Activated CD8-positive, alpha-beta memory T cell treated with anti-CD3 and anti-CD28 coated beads for 1 hour (primary cell): ENCODE measurements at places on chromosomes 6 and 20.

DNA sequence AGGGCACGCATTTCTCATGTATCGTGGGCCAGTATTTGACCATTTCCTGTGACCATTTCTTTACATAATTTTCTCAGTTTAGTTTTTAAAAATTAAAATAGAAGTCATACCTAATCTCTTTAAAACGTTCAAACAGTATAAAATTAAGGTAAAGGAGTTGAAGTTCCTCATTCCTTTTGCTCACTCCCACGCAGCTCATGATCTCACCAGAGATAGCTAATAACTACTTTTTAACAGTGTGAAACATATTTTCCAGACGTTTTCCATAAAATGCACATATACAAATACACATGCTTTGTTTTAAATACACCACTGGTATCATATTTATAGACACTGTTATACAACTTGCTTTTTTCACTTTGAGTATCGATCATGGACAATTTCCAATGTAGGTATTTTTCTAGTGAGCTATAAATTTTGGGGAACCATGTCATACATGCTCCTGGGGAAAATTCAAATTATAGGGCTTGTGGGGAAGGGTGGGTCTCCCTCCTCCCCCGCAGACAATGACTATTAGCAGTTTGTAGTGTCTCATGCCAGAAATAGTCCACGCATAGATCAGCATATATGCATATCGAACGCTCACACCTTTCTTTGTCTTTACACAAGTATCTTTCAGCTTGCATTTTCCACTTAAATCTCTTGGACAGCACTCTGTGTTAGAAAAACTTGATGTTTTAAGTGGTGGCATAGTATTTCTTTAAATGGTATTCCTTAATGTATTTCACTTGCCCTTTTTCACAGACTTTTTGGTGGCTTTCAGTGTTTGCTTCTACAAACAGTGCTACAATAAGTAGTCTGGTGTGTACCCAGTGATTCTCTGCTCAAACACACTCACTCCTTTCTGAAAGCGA, 145.5 kb upstream of the ZNF217 start:
- DNase-seq: no peak

DNA sequence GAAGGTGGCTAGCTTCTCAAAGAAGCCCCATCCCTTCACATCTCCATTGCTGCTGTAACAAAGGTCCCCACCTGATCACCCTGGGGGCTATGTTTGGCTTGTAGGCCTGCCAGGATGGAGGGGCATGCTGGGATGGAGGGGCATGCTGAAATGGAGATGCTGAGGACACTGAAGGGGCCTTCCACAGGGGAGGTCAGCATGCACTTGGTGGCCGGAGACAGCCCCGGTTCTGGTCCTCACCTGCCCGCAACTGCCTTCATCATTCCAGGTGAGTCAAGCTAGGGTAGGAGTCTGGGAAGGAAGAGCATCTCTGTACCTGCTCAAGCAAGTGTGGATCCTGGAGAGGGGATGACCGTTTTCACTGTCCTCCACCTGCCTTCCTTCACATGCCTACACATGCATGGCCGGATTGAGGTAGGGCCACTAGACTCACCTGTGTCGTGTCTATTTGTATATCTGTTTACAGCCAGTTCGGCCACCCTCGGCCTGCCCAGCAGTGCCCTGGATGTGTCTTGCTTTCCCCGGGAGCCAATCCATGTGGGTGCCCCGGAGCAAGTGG, 6.0 kb downstream of the L3MBTL1 start:
- no peak for DNase-seq

DNA sequence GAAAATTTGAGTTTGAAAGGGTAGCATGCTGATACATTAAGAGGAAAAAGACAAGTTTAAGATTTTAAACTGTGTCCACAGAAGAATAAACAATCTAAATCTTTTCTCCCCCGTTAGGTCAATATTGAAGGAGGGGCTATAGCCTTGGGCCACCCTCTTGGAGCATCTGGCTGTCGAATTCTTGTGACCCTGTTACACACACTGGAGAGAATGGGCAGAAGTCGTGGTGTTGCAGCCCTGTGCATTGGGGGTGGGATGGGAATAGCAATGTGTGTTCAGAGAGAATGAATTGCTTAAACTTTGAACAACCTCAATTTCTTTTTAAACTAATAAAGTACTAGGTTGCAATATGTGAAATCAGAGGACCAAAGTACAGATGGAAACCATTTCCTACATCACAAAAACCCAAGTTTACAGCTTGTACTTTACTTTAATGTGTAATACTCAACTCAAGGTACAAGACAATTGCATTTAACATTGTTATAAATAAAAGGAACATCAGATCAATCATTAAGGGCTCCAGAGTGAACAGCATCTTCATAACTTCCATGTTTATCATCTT, 10.8 kb downstream of the TCP1 start:
- no peak for DNase-seq

DNA sequence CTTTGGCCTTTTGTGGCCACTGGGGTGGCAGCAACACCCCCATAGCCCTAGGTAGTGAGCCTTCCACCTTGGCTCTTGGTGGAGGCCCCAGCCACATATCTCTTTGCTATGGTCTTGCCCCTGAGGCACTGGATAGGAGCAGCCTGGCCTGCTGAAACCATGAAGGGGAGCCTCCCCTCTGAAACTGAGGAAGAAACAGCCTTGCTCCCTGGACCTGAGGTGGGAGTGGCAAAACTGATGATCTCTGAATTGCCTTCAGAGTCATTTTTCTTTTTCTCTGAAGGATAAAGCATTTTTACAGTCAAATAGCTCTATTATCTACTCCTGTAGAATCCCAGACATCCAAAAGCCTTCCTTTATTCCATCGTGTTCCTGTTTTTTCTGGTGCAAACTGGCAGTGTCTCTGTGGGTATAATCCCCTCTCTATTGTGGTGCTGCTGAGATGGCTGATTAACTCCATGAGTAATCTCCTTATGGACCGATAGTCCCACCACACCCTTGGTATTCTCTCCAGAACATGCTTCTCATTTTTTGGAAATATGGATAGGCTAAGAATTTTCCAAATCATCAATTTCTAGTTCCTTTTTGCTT, 22.0 kb upstream of the PRSS35 start:
- DNase-seq: no peak

GRCh38 chr6:48183178-48183577, 72.2 kb upstream of the PTCHD4 start:
- DNase-seq: no peak

- DNase-seq: no peak
Measured at GRCh38 chr6:137217801-137218472, 1.2 kb downstream of the IFNGR1 start.

- no peak for DNase-seq
Measured at GRCh38 chr6:26394289-26394688, 7.8 kb upstream of the BTN3A1 start.

- DNase-seq: no peak
Measured at GRCh38 chr6:3575701-3576100, 118.9 kb upstream of the SLC22A23 start.

GRCh38 chr6:127475135-127475822, 16.1 kb upstream of the KIAA0408 start:
- no peak for DNase-seq

GRCh38 chr20:24782301-24782700, 166.8 kb upstream of the CST7 start:
- no peak for DNase-seq

- DNase-seq: no peak
Measured at GRCh38 chr6:16849988-16850680, 88.9 kb upstream of the ATXN1 start.

- no peak for DNase-seq
Measured at GRCh38 chr6:4316867-4317400, 181.6 kb upstream of the ECI2 start.

GRCh38 chr6:107061125-107062020, 33.4 kb downstream of the MTRES1 start:
- DNase-seq: no peak

DNA sequence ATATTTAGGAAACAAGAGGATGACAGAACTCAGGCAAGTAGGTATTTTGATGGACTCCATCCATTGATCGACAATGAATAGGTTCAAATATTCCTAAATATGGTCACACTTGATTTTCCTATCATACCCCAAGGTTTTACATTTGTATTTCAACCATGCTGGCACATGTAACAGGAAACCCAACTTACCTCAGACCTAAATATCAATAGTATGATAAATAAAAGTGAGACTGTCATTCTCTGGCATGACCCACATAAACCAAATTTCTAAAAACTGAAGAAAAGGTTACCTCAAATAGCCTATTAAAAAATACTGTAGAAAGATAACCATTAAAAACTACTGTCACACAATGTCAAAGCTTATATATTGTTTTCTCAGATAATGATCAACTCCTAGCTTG, 97.3 kb downstream of the PRDM1 start:
- no peak for DNase-seq

DNA sequence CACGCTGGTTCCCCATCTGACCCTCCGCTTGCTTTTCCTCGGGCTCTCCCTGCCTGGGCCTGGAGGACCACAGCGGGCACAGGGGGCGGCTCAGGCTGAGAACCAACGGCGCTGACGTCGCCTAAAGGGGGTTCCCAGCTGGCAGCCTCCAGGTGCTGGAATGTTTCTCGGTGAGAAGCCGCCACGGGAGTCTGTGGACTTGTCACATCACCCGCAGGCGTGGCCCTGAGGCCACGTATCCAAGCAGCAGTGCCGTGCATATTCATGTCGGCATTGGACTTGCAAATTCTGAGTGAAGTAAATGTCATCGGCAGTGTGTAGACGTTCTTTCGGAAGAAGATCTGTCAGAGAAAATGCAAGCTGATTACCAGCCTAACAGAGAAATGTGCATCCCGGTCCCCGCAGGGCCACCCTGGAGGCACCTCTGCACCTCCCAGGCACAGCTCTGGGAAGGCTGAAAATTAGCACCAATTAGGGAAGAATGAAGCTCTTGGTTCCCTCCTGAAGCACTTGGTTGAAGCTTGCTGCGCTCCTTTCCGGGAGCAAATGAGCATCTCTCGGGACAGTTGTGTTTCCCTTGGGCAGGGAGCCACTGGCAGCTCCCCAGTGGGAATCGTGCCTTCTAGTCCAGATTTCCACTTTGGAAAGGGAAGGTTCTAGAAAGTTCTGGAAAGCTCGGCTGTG, 24.3 kb downstream of the NTSR1 start:
- DNase-seq: no peak

DNA sequence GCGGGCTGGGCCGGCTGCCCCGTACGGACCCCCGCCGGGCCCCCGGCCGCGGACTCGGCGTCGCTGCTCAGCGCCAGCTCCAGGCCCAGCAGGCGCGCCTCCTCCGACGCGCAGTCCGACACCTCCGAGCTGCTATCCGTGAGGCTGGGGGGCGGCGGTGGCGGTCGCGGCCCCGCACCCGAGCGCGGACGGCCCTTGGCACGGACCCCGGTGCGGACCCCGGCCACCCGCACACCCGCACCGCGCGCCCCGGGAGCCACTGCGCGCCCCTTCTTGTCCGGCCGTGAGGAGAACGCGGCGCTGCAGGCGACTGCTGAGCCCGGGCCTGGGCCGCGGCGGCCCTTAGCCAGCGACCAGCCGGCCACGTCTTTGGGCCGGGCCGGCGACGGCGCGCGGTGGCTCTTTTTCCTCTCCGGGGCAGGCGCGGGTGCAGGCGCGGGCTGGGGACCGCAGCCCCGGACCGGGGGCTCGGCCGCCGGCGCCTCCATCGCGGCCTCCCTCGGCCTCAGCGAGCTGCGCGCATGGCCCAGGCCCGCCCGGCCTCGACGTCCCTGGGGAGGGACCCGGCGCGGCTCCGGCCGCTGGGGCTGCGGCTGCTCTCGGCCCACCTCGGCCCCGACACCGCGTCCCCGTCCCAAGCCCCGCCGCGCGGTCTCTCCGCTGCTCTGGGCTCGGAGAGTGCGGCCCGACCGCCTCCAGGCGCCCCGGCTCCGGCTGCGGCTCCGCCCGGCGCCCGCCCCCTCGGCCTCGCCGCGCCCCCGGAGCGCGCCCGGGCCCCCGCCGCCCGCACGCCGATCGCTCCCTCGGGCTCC, 12.9 kb upstream of the TLDC2 start:
- DNase-seq: no peak

GRCh38 chr6:31651602-31652191, 764 bp downstream of the BAG6 start:
- DNase-seq: no peak
